Brain pericyte (primary cell): ENCODE measurements at places on chromosomes 6 and 20.

- peak; percentile 10 for DNase-seq
Observed at GRCh38 chr20:40197691-40198090, 491.3 kb downstream of the MAFB start.

- DNase-seq: no peak
Observed at GRCh38 chr6:108597572-108598304, 37.0 kb downstream of the FOXO3 start.

DNA sequence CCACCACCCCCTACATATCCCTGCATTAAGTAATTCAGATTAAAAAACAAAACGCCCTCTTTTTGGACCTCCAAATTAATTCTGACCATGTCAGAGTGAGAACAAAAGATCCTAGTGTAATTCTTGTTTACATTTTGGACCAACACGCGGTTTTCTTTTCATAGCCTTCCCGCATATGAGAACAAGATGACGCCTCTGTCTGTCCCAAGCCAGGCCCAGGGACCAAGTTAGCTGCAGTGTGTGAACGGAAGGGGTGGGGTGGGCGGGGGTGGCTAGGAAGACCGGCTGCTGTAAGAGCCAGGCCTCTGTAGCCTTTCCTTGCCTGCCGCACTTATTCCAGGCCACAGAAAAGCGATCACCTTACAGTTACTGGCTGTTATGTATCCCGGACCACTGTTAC is 68.0 kb downstream of the PLCG1 start:
- no peak for DNase-seq

- DNase-seq: no peak
Observed at GRCh38 chr6:35893246-35893645, 27.7 kb downstream of the SRPK1 start.

GRCh38 chr6:31378062-31378720 is 21.2 kb upstream of the HLA-B start:
- DNase-seq: no peak

- DNase-seq: no peak
Observed at GRCh38 chr20:48773837-48774418, 53.9 kb downstream of the PREX1 start.

DNA sequence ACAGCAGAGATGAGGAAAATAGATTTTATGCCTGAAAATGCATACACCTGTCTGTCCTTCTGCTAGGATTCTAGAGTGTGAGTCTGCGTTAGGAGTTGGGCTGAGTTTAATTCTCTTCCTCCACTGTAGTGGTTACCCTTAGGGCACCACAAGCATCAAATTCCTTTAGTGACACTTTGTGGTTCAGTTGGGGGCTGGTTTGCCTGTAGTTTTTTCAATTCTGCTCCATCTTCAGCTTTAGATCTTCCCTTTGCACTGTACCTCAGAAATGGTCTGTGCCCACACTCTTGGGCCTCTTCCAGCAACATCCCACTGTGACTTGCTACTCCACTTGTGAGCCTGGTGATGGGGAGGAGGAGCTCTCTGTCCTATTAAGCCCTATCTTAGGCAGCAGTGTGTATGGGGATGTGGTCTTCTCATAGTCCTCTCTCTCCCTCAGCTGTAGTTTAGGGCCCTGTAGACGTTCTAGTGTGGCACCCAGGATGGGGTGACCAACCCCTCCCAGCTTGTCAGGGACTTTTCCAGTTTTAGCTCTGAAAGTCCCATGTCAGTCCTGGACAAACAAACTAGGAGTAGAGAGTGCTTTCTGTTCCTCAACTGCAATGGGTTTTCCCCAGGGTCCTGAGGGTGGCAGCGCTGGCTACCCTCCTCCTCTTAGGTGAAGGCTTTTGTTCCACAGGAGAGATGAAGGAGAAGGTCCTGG is 19.7 kb upstream of the OGFRL1 start:
- DNase-seq: no peak

GRCh38 chr6:13027207-13027606 is 301.1 kb downstream of the TBC1D7 start:
- no peak for DNase-seq

DNA sequence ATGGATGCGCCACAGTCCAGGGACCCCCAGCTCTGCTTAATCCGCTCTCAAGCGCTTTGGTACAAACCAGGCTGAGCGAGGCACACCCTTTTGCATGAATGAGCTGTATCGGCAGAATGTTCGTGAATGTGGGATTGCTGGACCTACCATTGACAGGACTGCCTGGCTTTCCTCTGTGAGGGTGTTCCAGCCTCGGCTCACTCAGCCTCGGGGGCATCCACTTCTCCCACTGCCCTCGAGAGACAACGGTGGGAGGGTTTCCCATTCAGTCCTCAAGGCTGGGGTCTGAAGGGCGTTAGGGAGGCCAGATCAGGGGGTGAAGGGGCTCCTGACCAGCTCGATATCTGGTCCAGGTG is 17.4 kb downstream of the MDFI start:
- DNase-seq: no peak

GRCh38 chr6:35725081-35725708 is 11.6 kb upstream of the ARMC12 start:
- DNase-seq: no peak

GRCh38 chr6:100892693-100893092 is 11.6 kb upstream of the ASCC3 start:
- DNase-seq: no peak

DNA sequence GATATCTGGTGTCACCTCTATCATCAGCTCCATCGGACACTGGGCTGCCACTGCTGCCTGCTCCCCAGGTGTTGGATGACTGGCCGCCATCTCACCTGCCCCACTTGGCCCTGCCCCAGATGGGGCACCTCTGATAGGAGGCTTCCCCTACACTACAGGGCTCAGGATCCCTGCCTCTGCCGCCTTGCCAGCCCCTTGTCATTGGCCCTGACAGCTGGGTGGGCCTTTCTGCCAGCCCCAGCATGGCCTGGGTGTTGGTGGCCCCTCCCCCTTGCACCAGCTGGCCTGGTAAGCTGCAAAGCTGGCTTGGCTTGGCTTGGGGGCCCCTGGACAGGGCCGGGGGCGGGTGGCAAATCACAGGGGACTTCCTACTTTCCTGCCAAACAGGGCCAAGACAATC is 10.6 kb downstream of the PACSIN1 start:
- DNase-seq: no peak

GRCh38 chr20:24720957-24721356 is 228.1 kb upstream of the CST7 start:
- DNase-seq: no peak

DNA sequence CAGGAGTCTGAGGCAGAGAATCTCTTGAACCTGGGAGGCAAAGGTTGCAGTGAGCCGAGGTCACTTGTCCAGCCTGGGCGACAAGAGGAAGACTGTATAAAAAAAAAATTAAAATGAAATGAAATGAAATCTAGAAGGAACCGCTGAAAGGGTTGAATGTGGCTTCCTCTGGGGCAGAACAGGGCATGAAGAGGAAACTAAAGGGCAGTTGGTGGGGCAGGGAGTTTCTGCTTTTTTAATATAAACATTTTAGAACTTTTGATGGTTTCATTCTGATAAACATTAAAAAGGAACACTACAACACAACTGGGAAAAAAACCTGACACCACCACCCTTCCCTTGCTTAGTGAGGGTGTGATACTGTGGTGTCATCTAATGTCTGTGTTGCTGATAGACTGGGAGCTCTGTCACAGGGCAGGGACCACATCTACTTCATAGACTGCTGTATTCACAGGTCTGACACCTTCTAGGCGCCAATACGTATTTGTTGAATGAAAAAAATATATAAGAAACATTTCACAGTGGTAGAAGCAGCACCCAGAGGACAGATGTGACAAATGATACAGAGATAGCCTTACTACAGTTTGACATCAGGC is 128.9 kb downstream of the ADAT2 start:
- no peak for DNase-seq

GRCh38 chr20:57999465-58000111 is 228.9 kb downstream of the ANKRD60 start:
- DNase-seq: no peak
